T-helper 1 cell (primary cell): ENCODE measurements at places on chromosomes 2 and 18.

GRCh38 chr2:11338580-11338979, 5.9 kb downstream of the ROCK2 start:
- no peak for DNase-seq

DNA sequence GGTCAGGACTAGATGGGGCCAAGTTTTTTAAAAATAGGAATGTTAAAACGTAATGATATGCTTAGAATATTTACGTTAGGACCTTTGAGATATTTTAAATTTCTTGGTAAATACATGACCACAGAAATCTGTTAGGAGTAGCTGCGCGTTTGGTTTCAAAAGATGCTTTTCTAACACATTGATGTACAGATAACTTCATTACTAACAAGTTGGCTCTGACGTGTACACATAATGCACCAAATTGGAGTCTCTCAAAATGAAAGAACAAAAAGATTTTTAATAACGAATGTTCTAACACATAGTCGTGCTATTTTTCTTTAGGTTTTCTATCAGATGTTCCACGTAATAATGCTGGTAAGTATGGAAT, 608 bp downstream of the PHOSPHO2 start:
- no peak for DNase-seq

DNA sequence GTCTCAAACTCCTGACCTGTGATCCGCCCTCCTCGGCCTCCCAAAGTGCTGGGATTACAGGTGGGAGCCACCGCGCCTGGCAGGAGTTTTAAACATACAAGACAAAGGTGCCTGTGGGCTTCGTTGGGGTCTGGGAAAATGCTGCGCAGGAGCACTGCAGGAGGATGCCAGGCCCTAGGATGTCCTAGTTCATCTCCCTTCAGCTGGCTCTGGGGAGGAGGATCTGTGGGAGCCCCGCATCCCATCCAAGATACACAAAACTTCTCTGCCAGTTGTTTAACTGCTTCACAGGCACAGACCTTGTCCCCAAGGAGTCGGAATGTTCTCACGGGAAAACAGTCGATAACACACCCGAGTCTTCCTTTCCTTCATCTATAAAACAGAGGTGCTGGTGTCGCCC, 89.1 kb downstream of the POLR1A start:
- DNase-seq, result no peak

GRCh38 chr2:7288484-7288883, 371.3 kb downstream of the RNF144A start:
- DNase-seq, result no peak

DNA sequence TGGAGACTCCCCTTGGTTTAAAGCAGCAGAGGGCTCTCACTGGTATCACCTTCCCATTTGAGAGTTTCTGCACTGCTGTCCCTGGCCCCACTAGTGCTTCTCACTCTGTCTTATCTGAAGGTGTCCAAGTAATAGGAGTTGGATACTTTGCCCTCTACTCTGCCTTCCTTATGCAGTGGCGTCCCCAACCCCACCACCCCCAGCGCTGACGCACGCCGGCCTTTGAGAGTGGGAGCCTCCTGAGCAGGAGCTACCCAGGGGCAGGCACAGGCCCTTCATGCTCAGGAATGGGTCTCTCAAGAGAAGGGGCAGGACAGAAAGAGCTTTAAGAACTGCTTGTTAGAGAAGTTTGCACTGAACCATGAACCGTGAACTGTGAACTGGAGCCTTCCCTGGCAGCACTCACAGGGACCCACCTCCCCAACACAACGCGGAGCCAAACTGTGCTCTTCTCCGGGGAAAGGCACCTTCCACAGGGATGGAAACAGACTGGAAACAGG, 3.3 kb downstream of the CIB4 start:
- no peak for DNase-seq

GRCh38 chr2:134370655-134371445, 117.0 kb downstream of the MGAT5 start:
- no peak for DNase-seq

DNA sequence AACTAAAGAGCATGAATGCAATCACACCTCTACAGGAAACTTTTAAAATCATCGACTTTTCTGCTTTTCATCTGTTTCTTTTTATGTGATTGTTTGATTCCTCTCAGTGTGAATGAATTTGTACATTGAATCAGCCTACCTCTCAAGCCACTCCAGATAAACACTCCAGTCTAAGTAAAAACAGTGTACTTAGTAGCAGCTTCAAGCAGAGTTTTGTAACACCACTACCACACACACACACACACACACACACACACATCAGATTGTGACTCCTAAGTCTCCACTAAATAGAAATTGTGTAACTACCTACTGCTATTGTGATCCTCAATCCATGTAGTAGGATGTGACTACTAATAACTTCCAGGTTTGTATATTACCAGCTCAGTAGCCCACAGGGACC, 65.3 kb upstream of the EPB41L5 start:
- DNase-seq, result no peak

DNA sequence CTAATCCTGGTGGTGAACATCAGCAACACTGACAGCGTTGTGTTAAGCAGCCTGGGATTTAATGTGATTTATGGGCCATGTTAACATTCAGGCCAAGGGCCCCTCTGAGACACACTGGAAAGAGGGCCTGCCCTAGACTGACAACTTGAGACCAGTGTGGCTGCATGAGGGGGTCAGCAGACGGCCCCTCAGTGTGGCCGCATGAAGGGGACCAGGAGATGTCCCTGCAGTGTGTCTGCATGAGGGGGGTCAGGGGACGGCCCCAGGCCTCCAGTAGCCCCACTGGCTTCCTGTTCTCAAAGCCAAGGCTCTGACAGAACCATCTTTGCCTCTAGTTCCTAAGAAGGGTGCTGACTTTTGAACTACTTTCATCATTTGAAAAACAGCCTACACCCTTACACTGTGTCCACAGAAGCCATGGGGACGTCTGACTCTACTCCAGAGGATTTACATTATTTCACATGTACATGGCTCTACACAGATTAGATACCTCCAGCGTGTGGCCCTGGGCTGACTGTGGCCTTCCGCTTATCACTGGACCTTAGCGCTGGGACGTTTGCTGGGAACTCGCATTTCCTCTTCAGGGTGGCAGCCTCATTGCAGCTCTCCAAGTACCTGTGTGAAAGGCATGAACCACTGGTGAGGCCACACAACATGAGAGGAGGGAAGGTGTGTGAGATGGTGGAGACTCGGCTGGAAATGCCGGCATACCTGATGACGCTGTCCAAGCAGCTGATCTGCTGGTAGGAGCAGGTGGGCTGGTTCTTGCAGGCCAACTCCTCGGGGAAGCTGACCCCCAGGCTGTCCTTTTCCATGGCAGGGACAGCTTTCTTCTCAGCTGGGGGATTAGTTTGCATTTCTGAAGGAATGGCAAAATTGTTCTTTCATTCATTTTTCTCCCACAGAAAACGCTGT, 18.2 kb upstream of the HES6 start:
- DNase-seq, result no peak

GRCh38 chr2:106261871-106262321, 67.8 kb upstream of the UXS1 start:
- no peak for DNase-seq
